HCT116 (cell line): ENCODE measurements at places on chromosomes 6 and 20. TPM values are rescaled to one million over a fixed set of nuclear protein-coding genes. Genes with fewer than 3 reads are reported as not detected.

- H3K36me3 ChIP-seq = no peaks in the 10 kb centered on the region
- peaks cover 38% of the 10 kb centered on the region for H3K4me1 ChIP-seq
- no peaks in the 10 kb centered on the region for H3K27me3 ChIP-seq
- H3K4me3 ChIP-seq = no peak overlapping the region
- DNase-seq = no peak
Observed at GRCh38 chr20:50506270-50506579, 4.0 kb upstream of the PTPN1 start.

DNA sequence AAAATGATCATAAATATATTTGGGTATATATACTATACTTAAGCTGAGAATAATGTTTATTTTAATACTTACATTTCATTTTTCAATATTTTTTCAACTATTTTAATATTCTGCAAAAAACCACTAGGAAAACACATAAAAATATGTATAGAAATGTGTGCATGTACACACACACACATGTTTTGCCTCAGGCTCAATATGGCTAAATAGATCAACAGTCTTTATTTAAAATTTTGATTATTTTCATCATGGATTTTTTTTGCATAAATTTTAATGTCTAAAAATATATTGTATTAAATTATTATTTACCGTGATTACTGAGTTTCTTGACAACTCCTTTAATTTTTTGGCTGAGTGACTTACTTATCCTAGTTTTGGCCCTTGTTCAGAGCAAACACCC, 846.5 kb downstream of the DHX35 start:
- DNase-seq = no peak
- no peak overlapping the region for H3K4me3 ChIP-seq
- H3K27me3 ChIP-seq = no peaks in the 10 kb centered on the region
- no peaks in the 10 kb centered on the region for H3K36me3 ChIP-seq

- DNase-seq = no peak
- no peaks in the 10 kb centered on the region for H3K36me3 ChIP-seq
- H3K27ac ChIP-seq = no peak overlapping the region
- H3K4me3 ChIP-seq = no peak overlapping the region
Observed at GRCh38 chr6:130794010-130794697, 33.1 kb upstream of the SMLR1 start.

DNA sequence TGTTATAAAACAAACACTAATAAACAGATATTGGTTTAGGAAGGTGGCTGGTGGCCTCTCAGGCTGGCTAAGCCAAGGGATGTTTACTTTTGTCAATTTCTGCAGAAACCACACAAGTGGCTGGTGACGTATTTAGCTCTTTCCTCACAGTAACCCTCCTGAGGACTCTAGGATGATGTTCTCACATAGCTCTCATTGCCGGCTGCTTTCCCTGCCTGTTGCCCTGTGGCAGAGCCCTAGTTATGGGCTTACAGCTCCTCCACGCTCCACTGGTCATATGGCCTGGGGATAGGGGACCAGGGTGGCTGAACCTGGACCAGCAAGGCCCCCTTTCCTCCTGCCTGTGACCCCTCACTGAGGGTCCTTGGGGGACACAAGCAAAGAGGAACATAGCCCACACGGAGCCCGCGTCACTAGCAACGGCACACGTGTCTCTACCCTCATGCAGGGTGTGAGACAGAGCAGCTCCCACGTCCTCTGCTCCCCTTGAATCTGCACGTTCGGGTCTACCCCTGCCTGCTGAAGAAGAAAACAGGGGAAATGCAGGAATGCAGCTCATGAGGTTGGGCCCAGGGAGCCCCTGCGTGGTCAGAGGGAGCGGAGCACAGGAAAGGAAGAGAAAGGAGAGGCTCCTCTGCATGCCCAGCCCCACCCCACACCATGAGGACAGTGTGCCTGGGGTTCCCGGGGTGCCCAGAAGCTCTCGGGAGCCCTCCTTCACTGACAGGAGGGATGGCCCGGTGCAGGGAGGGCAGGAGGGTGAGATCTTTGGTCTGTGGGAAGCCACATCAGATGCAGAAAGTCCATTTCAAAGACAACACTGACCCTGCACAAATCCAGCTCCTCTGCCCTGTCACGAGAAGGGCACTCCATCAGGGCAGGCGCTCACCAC, 13.9 kb downstream of the RAMACL start:
- no peaks in the 10 kb centered on the region for H3K27me3 ChIP-seq
- H3K27ac ChIP-seq = no peak overlapping the region
- H3K36me3 ChIP-seq = no peaks in the 10 kb centered on the region
- no peak overlapping the region for H3K4me3 ChIP-seq

DNA sequence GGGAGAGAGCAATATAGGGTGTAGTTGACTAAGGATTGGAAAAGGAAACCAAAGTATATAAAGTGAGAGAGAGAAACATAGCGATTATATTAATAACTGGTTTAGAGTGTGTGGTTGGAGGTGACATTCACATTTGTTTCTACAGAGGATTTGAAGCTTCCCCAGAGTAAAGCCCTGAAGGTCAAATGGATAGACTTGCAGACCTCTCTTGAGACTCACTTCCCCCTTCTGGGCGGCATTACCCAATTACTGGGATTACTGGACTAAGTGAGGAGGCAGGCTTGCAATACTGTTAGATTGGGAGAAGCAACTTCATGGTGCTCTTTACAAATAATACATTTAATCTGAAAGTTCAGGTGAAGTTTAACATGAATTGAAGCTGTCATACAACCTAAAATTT, 10.7 kb downstream of the FIG4 start:
- H3K4me1 ChIP-seq = peaks cover 3% of the 10 kb centered on the region; the same call in 1 of the 2 replicates
- no peaks in the 10 kb centered on the region for H3K36me3 ChIP-seq
- no peak for DNase-seq
- no peaks in the 10 kb centered on the region for H3K27me3 ChIP-seq
- H3K27ac ChIP-seq = no peak overlapping the region

DNA sequence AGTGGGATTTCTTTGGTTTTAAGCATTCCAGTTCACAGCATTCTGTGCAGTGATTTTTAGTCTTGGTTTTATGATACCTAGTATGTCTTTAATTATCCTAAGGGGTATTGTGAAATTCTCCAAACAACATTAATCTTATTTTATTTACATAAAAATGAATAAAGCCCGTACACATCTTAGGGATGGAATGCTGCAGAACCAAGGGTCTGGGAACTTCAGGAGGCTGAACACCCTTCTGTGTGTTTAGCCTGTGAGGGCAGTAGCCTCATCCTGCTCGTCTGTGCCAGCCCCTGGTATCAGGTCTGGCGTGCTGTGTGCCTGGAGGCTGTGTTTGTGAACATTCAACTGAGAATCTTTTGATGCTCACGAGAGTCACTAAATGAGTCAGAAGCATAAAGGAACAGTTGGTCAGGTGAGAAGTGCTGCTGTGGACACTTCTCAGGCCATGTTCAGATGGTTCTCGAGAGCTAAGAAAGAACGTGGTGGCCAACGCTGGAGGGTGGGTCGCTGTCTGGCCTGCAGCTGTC, 25.2 kb upstream of the C20orf204 start:
- no peaks in the 10 kb centered on the region for H3K4me1 ChIP-seq
- no peak overlapping the region for H3K27ac ChIP-seq
- no peak for DNase-seq
- no peak overlapping the region for H3K4me3 ChIP-seq

GRCh38 chr6:142926494-142927270, 18.3 kb downstream of the HIVEP2 start:
- H3K27ac ChIP-seq = peak overlapping the region; percentile 2; the same call in 1 of the 2 replicates
- DNase-seq = no peak
- no peaks in the 10 kb centered on the region for H3K36me3 ChIP-seq
- peak overlapping the region; percentile 58 for H3K4me3 ChIP-seq
- H3K27me3 ChIP-seq = no peaks in the 10 kb centered on the region
- H3K4me1 ChIP-seq = peaks cover 5% of the 10 kb centered on the region; the same call in 1 of the 2 replicates

DNA sequence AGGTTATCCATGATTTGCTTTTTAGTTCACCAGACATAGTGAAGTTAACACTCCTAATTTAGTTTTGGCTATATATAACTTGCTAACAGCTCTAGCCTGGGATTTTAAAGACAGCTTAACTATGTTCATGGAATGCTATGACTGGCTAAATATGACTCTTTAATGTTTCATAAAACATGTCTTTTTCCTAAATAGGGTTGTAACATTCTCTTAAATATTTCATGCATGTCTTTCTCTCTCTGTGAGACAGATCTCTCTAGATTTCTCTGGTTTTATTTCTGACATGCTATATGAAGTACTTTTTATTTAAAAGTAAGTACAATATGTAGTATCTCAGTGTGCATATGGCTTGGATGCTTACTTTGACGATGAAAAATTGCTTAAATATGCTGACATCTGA, 35.7 kb downstream of the MACROD2 start:
- H3K27ac ChIP-seq = no peak overlapping the region
- H3K4me3 ChIP-seq = no peak overlapping the region
- H3K4me1 ChIP-seq = no peaks in the 10 kb centered on the region
- H3K36me3 ChIP-seq = no peaks in the 10 kb centered on the region
- no peak for DNase-seq

- H3K36me3 ChIP-seq = peaks cover 7% of the 10 kb centered on the region
- H3K27me3 ChIP-seq = no peaks in the 10 kb centered on the region
- peaks cover 43% of the 10 kb centered on the region for H3K4me1 ChIP-seq
- H3K27ac ChIP-seq = no peak overlapping the region
- H3K4me3 ChIP-seq = no peak overlapping the region
Observed at GRCh38 chr20:35660122-35660937, 4.4 kb downstream of the CPNE1 start.

DNA sequence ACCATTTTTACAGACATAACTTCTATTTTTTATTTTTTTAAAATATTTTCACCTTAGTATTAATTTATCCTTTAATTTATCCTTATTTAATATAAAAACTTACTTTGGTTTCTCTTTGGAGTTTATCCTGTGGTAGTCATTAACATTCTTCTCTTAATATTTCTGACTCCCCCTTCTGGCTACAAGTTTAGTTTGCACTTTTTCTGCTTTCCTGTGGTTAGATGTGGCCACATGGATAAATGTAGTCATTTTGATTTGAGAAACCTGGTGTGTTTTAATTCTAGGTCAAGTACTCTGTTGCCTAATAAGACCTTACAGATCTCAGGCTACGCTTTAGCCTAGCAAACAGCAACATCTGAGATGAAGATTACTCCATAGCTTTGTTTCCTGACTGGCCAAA, 1187.5 kb downstream of the HACE1 start:
- H3K27me3 ChIP-seq = no peaks in the 10 kb centered on the region
- H3K36me3 ChIP-seq = no peaks in the 10 kb centered on the region
- DNase-seq = peak; percentile 16

- peak overlapping the region; percentile 28; the same call in 1 of the 2 replicates for H3K27ac ChIP-seq
- H3K36me3 ChIP-seq = 0 out of 2 replicates have a peak, but pooled peaks cover 8% of the 10 kb centered on the region
- peak; percentile 54 for DNase-seq
- peaks cover 41% of the 10 kb centered on the region for H3K4me1 ChIP-seq
- H3K4me3 ChIP-seq = peak overlapping the region; percentile 43
Observed at GRCh38 chr6:53042112-53042511, 23.1 kb upstream of the FBXO9 start.

The SUMO4 gene
- total RNA-seq = 1.6 TPM

The CCN6 gene
- total RNA-seq = not detected

The CD2AP gene
- total RNA-seq = 43.8 TPM

The HDGFL1 gene
- not detected for total RNA-seq
